ENCODE measurements at places on chromosomes 5 and 9.
A peak's percentile ranks its signal among the peaks of the same experiment; 100 is the strongest.

DNA sequence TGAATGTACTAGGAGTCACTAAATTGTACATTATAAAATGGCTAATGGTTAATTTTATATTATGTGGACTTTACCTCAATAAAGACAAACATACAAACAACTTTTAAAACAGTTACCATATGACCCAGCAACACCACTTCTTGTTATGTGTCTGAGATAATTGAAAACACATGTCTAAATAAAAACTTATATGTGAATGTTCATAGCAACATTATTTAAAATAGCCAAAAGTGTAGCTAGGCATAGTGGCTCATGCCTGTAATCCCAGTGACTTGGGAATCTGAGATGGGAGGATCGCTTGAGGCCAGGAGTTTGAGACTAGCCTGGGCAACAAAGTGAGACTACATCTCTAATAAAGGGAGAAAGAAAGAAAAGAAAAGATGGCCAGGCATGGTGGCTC, 22.9 kb downstream of the SLC35A4 start:
- DNase-seq: no peak

DNA sequence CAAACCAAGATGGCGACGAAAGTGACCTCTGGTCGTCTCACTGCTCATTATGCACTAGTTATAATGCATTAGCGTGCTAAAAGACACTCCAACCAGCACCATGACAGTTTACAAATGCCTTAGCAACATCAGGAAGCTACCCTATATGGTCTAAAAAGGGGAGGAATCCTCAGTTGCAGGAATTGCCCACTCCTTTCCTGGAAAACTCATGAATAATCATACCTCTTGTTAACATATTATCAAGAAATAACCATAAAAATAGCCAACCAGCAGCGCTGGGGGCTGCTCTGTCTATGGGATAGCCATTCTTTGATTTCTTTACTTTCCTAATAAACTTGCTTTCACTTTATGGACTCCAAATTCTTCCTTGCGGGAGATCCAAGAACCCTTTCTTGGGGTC, 595.7 kb upstream of the KLF4 start:
- DNase-seq: no peak

DNA sequence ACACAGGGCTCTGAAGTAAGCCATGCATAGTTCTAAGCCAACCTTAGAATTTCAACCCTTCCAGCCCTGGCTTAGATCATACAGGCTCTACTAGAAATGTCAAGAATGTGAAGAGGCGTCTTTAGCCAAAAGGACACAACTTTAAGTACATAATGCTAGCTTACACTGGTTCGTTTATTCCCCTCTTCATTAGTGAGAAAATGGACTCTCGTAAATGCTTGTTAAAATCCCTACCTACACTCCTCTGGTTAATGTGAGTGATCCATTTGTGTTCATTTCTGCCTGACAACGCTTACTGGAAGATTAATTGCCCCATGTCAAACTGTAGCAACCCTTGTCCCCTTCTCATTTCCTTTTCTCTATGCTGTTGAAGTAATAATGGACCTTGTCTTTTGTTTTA, 149.3 kb upstream of the POU5F2 start:
- DNase-seq: peak; percentile 45

DNA sequence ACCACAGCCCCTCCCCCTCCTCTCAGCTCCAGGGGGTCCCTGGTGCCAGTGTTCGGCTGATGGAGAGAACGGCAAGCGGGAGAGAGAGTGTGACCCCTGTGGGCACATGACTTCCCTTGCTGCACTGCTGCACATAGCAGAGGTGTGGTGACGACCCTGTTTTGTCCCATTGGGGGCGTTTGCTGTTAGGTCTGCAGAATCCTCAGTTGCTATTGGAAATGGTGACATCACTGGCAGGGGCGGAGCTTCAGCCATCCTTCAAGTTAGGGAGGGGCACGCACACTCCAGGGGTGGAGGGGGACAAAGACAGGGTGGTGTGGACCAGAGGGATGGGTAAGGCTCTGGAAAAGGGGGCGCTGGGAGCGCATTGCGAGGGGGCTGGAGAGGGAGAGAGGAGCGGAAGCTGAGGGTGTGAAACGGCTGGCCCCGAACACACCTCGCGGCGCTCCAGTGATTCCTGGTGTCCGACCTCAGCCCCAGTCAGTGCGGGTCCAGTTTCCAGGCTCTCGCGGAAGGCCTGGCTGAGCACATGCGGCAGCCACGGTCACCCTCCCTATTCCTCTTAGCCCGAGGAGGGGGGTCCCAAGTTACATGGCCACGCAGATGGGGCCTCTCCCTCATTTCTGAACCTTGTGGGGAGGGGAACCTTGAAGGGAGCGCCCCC, 764 bp upstream of the GRIN1 start:
- no peak for DNase-seq

GRCh38 chr9:135307300-135307699, 172.3 kb upstream of the PPP1R26 start:
- no peak for DNase-seq

GRCh38 chr9:21812946-21813568, 10.6 kb downstream of the MTAP start:
- peak; percentile 78 for DNase-seq

DNA sequence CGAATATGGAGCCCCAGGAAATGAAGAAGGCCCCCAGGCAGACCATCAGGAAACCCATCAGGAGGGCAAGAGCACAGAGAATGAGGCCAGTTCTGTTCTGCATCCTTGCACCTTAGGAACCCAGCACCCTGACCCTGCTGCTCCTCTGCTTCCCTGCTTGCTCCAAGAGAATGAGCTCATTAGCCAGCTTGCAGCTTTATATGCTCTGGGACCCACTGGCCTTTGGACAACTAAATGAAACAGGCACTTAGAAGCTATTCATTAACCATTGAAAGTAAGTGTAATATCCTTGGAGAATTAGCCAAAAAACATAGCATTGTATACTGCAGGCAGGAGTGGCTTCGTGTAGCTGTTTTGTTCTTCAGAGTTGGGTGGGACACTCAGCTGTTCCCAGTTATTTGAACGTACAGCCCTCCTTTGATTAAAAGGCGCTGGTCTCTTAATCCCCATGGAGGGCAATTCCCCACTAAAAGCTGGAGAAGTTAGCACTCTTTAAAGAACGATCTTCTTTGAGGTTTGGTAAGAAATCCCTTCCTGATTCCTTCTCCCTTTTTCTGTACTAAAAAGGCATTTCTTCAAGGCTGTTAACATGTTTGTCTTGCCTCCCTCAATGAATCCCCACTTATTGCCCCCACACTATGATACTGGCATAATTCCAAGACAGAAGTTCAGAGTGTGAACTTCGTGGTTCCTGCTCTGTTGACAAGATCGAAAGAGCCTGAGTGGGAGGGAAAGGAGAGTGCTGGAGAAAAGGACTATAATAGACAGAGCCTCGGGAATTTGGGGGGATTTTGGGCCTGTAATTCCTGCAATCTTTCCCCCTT, at the start of gene TMEM252:
Gene TMEM252 (minus strand): TSS at position 172 of the 824 bp plus-strand sequence. CDS start 69 bp downstream, at position 103.
- DNase-seq: no peak

- DNase-seq: no peak
Measured at GRCh38 chr5:15669826-15670225, 169.8 kb downstream of the FBXL7 start.

GRCh38 chr5:157109744-157110143, 900 bp upstream of the HAVCR2 start:
- no peak for DNase-seq

- peak; percentile 67 for DNase-seq
Measured at GRCh38 chr5:6633469-6634245, 417 bp downstream of the SRD5A1 start.

DNA sequence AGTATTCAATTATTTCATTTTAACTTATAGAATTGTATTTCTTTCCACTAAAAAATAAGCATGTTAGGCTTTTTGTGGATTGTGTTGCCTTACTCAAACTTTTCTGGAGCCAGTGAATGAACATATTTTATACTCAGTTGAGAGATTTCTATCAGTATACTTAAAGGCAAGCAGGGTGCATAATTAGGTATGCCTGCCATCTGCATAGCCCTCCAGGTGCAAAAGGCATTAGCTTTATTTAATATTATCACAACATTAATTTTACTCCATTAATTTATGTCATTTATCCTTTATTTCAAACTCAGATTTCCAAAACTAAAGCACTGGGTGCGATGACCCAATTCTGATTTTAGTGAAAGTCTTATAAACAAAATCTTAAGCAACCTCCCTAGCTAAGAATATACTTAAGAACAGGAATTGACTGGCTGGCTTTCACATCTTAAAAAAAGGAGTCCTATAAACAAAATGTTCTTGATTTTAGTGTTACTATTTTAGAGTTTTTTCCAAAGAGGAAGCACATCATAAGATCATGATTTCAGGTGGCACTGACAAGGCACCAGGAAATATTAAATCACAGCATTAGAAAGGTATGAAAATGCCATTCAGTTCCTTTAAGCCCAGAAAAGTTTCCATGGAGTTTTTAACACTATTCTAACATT, 178.4 kb downstream of the MPDZ start:
- DNase-seq: no peak

DNA sequence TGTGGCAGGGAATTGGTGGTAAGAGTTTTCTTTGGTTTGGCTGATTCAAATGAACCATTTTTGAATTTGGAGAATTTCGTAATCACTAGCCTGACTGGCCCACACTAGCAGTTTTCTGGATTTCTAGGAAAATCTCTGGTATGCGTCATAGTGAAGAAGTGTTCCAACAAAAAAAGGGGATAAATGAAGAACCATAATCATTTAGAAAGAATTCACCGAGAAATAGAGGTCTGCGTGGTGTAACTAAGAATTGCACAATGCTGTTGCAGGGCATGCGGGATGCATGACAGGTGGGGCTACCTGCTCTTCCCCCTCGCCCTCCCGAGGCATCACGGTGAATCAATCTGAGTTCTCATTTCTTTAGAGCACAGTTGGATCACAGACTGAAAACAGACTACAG, 232.3 kb upstream of the PAPPA start:
- DNase-seq: no peak

DNA sequence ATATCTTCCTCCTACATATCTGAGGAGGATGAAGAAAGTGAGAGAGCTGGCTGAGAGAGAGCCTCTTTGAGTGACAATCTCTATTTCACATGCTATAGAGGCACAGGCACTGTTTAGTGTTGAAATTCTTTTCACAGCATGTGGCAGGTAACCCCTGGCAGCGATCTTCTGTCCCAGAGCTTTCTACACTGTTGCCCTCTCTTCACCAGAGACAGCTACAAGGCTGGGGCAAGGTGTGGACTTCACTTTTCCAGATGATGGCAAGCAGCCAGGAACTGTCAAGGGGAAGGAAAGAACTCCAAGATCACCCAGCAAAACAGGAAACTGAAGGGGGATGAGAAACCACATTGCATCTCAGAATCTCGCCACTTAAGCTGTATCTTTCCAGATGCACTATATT, 205.2 kb downstream of the CAAP1 start:
- DNase-seq: no peak

DNA sequence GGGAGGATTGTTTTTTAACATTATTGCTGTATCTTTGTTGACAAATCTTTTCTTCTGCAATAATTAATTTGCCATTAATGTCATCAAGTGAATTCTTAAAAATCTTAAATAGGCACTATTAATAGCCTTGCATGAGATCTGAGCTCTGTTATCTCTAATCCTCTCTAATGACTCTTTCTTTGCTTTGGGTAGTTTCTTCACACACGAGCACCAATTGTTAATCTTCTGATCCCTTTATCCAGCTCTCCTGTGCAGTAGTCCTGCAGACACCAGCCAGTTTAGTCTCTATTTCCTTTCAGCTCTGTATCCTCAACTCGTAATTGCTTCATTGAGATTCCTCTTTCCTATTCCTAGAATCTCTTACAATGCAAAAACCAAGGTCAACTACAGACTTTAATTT, 8.1 kb downstream of the SPINK14 start:
- DNase-seq: no peak

DNA sequence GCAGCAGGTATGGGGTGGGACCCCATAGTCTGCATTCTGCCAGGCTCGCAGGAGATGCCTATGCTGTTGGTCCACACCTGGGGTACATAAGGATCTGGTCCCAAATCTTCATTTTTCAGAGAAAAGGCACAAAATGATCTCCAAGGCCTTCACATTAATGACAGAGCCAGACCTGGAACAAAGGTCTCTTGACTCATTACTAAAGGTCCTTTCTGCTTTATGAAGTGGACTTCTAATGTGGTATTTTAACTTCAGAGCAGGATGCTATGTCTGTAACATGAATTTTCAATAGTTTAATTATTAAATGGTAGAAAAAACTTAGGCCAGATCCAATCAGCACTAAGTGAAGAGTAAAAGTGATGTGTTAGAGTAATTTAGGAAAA, 38.0 kb downstream of the DMGDH start:
- DNase-seq: no peak

DNA sequence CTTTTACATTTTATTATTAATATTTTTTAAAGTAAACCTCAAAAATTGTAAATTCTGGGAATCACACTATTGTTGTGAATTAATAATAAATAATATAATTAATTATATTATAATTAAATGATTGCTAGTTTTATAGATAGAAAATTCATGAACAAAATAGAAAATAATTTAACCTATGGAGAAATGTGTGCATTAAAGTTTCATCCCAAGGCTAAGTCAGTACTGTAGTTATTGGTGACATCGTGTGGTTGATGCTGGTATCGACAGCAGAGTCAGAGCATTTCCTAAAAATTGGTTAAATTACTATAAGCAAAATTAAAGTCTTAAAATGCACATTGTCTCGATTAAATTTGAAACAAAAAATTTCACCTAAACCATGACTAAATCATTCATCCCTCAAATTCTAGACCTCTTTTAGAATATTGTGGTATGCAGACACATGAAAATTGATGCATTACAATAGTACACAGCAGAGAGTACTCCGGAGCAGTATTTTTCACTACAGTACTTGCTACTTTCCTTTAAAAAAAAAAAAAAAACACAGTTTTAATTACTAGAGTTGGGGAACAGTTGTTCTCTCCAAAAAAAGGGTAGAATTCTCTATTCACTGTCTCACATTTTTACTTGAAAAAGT, 73.9 kb downstream of the RORB start:
- DNase-seq: peak; percentile 1

DNA sequence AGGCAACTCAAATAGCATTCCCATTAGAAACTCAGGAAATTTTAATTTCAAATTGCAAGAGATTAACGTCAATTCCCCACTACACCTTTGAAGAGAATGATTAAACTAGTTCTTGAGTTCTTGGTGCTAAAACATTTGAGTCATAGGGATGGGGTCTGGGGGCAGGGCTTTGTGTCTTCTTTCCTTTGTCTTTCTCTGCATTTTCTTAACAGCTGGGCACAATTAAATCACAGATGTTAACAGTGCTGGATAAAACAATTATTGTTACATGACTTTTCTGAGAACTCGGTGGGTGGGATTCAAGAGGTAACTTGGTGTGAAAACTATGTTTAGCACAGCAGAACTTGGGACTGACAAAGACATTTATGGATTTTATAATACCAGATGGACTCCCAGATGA, 351.9 kb upstream of the TNC start:
- DNase-seq: no peak

Measured in NCI-H1417 (cell line).